ENCODE measurements at places on chromosomes 1 and 21.

- peak; percentile 16 for DNase-seq
These were observed 390.5 kb downstream of the ST6GALNAC3 start for GRCh38 chr1:76465030-76465429.

- peak; percentile 64 for DNase-seq
These were observed 8.1 kb upstream of the KHDRBS1 start for GRCh38 chr1:32005522-32005921.

GRCh38 chr1:59214248-59215208, 82.4 kb upstream of the FGGY start:
- DNase-seq: no peak

GRCh38 chr1:18641005-18641941, 10.6 kb downstream of the PAX7 start:
- no peak for DNase-seq

DNA sequence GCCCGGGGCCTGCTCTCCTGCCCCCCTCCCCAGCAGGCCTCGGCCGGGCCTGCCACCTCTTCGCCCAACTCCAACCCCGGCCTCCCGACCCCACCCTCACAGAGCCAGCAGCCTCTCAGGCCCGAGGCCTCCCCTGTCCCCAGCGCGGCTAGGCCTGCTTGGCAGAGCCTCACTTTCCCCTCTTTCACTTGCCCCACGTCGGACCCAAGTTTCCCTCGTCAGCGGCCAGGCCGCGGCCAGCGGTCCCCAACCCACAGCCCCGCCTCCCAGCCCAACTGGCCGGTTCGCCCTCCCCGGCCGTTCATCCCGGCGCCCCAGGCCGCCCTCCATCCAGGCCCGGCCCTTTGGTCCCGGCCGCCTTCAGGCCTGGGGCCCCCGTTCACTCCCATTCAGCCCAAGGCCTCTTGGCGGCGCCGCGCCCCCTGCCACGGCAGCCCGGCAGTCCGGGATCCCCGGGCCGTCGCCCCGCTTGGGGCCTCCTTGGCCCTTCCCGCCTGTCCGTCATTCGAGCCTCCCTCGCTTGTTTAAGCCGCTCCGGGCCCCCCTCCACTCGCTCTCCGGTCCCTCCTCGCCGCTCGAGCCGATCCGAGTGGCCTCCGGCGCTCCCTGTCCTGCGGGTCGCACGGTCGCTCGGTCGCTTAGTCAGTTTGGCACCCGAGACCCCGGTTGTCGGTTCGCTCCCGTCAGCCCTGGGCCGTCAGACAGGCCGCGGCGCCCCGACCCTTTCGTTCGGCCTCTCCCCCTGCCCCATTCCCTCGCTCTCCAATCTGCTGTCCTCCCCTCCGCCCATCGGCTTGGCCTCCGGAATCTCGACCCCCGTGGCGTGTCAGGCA, 1.4 kb downstream of the LRRC41 start:
- DNase-seq: peak; percentile 81

- peak; percentile 3 for DNase-seq
These were observed 194.8 kb downstream of the LMO4 start for GRCh38 chr1:87523466-87523865.

DNA sequence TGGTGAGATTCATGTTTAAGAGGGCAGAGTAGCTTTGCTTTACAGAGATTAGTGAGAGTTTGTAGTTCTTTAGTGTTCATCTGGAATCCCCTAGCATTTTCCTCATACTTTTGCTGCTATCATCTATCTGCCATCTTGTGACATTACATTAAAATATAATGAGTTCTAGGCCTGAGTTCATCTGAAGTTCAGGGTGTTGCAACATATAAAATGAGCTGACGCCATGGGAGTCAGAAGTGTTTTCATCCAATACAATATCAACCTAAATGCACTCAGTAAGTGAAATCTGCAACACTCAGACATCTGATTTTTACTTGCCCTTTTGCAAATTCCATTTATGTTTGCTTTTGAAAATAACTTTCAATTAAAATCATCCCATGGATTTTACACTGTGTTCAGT, 153.8 kb downstream of the NTNG1 start:
- DNase-seq: no peak

- no peak for DNase-seq
These were observed 14.7 kb upstream of the LY9 start for GRCh38 chr1:160781186-160781766.

DNA sequence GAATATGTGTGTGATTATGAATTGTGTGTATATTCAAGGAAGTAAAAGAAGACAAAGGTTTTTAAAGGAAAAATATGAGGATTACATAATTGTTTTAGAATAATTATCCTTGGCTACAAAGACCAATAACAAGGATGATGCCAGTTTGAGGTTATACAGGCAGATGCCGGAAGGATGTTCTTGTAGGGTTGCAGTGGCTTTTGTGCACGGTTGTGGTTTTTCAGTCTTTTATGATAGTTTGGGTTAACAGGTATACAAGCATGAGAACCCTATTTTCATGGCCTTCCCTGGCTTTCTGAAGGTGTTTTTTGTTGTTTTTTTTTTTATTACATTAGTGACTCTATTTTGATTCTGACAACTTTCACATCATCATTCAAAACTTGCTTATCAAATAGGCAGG, 4.9 kb downstream of the CR2 start:
- peak; percentile 59 for DNase-seq

- peak; percentile 81 for DNase-seq
These were observed 5.7 kb upstream of the TNFRSF8 start for GRCh38 chr1:12057382-12057781.

DNA sequence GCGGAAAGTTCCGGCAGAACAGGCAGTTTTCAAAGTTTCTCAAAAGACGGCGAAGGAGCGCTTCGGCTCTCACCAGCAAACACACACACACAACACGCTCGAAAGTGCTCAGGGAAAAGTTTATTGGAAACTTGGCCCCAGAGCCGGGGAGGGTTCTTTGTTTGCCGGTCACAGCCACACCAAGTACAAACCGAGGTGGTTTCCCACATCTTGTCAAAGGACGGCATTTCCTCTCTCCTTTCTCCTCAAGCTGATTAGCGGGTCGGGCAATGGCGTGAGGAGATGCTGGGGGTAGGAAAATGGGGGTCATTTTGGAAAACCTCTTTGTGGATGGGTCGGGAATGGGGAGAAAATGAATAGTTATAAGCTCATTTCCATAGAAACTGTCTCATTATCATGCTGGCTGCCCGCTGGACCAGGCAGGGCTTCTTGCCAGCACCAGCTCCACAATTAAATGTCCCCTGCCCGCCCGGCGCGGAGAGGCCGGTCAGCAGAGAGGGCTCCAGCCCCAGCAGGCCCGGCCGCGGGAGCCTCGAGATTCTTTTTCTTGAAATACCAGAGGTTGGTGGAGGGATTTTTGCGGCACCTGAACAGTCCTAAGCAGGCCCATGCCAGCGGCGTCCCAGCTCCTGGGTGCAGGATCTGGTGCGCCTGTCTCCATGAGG, 92.3 kb downstream of the PRDM16 start:
- DNase-seq: no peak

DNA sequence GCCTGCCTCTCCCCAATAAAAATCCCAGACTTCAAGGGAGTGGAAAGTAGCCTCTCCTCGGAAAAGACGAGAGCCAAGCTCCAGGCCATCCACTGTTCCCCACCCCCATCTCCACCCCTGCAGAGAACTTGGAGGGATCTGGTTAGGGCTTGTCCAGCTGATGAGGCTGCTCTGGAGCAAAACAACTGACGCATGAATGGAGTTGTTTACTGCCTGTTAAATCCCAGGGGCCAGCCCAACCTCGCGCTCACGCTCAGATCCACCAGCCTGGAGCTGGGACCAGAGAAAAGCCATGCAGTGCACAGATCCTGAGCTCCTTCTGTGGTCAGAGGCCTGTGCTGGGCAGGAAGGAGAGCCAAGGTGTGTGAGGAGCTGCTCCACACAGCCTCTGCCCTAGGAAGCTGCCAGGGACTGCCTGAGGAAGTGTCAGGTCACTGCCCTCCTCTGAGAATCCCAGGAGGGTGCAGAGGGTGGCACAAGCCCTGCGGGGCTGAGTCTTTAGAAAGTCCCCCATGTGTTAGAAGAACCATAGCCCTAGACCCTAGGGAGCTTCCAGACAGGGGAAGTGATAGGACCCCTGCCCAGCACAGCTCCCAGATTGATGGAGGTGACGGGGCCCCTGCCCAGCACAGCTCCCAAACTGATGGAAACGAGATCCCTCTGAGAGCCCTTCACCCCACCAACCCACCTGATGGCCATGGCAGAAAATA, 109.0 kb upstream of the IPO9 start:
- DNase-seq: no peak

DNA sequence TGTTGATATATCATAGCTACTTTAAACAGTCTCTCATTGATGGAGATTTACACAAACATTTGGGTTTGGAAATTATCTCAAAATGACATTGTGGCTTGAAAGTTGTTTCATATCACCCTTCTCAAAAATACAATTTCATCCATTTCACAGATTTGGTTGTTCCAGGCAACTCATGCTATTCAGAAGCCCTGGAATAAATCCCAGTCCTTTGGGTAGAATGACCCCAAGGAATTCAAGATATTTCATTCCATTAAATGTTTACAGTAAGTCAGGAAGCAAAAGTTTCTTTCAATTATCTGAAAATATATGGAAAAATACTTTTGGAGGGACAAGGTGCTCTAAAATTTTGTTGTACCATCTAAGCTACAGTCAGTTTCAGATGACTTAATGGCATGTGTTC, 27.1 kb downstream of the MPZL1 start:
- DNase-seq: no peak

GRCh38 chr1:198669023-198669698, 30.3 kb downstream of the PTPRC start:
- DNase-seq: peak; percentile 83

DNA sequence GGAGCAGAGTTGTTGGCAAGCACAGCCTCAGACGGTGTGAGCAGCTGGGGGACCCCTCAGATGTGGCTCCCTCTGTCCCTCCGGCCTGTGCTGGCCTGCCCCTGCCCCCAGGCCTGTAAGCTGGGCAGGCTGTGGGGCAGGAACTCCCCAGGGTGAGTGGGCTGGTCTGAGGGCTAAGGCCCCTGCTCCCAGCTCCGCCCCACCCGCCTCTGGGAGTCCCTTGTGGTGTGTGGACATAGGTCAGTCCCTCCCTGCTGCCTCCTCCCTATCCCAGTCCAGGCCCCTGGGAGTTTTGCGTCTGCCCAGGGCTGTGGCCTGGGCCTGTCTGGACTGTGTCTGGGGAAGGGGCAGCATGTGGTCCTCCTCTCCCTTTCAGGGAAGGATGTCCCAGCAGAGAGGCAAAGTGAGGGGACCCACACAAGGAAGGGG, 3.6 kb upstream of the VWA1 start:
- DNase-seq: no peak

DNA sequence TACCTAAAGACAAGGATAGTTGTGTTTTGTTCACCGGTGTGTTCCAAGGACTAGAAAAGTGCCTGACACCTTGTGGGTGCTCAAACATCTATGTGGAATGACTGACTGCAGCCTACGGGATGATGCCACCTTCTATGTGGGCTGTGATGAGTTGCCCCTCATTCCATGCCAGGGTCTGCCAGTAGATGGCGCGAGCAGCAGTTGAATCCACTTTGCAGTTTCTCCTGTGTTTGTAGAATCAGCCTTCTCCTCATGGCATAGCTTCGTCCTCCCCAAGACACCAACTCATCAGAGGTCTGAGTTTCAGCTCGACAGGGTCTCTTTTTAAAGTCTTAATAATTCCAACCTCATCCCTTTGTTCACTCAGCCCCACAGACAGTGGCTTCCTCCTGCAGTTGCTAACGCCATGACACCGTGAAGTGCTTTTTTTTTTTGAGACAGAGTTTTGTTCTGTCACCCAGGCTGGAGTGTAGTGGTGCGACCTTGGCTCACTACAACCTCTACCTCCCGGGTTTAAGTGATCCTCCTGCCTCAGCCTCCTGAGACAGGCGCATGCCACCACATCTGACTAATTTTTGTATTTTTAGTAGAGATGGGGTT, 133.7 kb downstream of the CAPN8 start:
- DNase-seq: peak; percentile 61

DNA sequence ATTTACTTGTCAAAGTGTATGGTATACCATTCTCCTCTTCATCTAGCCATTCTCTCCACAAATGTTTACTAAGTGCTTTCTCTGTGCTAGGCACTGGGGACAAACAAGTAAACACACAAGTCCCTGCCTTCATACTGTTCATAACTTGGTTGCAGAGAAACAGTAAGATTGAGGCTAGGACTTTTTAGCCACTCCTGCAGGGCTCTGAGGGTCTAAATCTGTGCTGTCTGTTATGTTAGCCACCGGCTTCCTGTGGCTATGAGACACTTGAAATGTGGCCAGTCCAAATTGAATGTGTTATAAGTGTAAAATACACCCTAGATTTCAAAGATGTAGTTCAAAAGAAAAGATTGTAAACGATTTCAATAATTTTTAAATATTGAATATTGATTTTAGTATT, 50.2 kb downstream of the AZIN2 start:
- DNase-seq: no peak

- peak; percentile 44 for DNase-seq
These were observed 7.1 kb upstream of the NES start for GRCh38 chr1:156684227-156684782.

- peak; percentile 83 for DNase-seq
These were observed 33.7 kb downstream of the MRPL39 start for GRCh38 chr21:25573409-25574206.

DNA sequence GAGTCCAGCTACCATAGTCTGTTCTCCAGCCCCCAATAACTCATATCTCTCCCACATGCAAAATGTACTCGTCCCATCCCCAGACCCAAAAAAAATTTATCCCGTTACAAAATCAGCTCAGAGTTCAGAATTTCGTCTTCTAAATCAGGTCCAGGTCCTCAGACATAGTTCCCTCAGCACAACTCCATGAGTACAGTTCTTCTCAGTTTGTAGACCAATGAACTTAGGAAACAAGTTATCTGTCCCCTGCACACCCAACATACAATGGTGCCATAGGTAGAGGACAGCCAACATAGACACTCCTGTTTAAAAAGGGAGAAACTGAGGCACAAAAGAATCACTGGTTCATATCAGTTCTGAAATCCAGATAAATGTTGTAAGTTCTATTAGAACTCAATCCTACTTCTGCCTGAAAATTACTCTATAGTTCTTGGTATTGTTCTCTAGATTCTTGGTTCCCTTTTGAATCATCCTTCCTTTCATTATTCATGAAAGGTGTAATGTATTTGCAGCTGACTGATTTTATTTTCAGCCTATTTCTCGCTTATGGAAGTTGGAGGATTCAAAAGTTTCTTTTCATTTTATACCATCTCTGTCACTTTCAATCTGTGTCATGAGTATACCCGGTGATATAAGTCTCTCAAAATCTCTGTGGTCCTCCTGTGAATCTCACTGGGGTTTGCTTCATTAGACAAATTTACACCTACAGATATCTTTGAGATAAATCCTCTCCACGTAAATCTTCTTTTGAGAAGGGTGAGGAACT, 75.8 kb upstream of the TSPAN2 start:
- no peak for DNase-seq

DNA sequence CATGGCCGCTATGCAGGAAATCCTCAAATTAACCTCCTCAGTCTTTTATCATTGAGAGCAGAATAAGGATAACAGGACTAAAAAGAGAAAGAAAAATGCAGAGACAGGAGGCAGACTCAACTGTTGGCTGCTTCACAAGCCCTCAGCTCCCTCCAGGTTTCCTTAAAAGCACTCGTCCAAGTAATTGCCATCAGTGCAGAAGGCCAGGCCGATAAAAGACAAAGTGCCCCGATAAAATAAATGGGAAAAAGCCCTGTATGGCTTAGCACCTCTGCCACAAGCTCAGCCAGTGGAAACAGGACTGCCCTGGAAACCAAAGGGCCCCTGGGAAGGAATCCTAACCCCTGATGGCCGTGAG, 8.1 kb downstream of the S100A6 start:
- no peak for DNase-seq

GRCh38 chr21:41636636-41637630, 129.0 kb upstream of the TMPRSS2 start:
- DNase-seq: no peak

All from GM12865 (cell line).